ENCODE measurements at places on chromosomes 12 and 14.

- no peak for DNase-seq
Observed at GRCh38 chr12:102921240-102921639, 4.2 kb upstream of the PAH start.

DNA sequence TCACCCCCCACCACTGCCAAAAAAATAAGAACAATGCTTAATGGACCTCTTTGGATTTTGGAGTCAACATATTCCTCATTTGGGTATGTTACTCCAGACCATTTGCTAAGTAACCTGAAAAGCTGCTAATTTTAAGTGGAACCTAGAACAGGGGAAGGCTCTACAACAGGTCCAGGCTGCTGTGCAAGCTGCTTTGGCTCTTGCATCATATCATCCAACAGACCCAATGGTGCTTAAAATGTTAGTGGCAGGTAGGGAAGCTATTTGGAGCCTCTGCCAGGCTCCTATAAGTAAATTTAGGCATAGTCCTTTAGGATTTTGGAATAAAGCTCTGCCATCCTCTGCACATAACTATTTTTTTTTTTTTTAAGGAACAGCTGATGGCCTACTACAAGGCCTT lies 132.2 kb upstream of the PMCH start:
- no peak for DNase-seq

DNA sequence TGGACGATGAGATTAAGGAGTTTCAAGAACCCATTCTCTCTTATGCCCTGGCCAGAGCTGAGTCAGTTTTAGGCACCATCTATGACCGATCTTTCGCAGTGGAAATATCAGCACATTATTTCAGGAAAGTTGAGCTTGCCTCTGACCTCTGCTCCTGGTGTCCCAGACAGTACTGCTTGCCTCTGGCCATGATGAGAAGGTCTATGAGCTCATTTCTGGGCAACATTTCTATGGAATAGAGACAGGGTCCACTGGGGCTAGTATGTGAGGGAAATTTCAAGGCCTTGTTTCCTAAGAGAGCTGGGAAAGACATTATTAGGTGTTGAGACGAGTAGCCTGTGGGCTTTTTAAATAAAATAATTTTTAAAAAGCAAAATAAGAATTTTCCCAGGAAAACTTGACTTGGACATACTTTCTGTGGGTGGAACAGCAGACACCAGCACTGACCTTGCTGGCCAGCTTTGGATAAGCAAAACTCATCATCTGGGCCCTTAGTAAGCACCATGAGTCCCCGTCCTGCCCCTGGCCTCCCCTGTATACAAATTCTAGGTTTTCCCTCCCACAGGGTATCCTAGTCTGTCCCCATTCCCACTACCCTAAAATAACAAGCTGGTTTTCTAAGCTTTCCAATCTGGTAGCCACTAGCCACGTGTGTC lies 43.4 kb downstream of the DIO2 start:
- no peak for DNase-seq

DNA sequence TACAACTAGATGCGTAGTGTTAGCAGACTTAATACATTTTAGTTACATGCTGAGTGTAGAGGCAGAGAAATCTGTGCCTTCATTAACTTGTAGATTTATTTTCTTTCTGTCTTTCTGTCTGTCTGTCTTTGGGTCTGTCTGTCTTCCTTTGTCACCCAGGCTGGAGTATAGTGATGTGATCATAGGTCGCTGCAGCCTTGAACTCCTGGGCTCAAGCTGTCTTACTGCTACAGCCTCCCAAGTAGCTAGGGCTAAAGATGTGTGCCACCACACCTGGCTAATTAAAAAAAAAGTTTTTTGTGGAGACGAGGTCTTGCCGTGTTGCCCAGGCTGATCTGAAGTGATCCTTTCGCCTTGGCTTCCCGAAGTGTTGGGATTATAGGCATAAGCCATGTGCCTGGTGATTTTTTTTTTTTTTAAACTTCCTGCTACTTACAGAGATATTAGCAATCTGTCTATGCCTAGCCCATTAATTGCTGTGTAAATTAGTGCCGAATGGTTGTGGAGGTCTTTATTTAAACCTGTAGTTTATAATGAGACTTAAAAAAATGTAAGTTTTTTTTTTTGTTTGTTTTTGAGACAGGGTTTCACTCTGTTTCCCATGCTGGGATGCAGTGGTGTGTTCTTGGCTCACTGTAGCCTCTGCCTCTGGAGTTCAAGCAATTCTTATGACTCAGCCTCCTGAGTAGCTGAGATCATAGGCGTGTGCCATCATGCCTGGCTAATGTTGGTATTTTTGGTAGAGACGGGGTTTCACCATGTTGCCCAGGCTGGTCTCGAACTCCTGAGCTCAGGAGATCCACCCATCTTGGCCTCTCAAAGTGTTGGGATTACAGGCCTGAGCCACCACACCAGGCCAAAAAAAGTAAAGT lies 22.8 kb downstream of the ERC1 start:
- DNase-seq, result no peak

- no peak for DNase-seq
Observed at GRCh38 chr12:51324953-51325352, 979 bp upstream of the BIN2 start.

- DNase-seq, result no peak
Observed at GRCh38 chr14:54976316-54976715, 50.6 kb downstream of the WDHD1 start.

DNA sequence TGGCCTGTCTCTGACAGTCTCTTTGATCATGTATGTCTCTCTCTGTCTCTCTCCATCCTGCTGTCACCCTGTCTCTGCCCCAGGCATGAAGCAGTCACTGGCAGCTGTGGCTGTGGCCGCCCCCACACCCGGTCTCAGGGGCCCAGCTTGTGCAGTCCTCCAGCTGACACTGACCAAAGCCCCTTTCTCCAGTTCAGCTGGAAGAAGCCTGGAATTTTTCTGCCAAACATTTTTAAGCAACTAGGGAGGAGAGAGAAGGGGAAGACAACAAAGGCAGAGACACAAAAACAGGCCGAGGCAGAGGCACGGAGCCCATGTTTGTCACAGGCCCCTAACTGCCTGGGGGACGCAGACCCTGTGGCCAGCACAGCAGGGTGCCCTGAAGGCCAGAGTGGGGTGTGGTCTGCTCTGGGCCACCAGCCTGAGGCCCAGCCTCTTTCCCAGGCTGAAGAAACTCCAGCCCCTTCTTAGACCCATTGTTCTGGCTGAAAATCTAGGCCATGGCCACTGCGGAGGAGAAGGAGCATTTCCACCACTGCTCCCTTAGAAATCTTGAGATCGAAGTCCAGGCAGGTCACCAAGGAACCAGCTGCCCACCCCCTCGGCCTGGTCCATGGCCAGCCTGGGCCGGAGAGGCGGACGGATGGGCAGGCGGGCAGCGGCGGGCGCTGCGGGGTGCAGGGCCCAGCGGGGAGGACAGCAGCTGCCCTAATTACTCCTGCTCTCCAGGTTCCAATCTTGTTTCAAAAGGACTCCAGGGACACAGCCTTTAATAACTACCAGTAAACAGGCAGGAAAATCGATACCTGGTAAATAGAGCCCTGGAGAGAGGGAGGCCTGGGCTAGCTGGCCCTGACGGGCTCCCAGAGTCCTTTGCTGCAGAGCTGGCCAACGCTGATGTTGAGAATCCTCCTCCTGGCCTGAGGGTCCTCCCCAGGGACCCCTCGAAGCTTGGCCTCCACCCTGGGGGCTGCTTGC lies 14.9 kb downstream of the DTX1 start:
- peak; percentile 5 for DNase-seq

- DNase-seq, result peak; percentile 81
Observed at GRCh38 chr14:85824526-85824925, 294.6 kb downstream of the FLRT2 start.

GRCh38 chr14:22255017-22255950 lies 333.7 kb downstream of the DAD1 start:
- DNase-seq, result no peak

GRCh38 chr14:74476107-74476506 lies 17.0 kb downstream of the NPC2 start:
- DNase-seq, result no peak

- DNase-seq, result no peak
Observed at GRCh38 chr12:6215120-6215807, 15.1 kb downstream of the CD9 start.

- DNase-seq, result no peak
Observed at GRCh38 chr14:71395151-71395604, 487.9 kb downstream of the PCNX1 start.

DNA sequence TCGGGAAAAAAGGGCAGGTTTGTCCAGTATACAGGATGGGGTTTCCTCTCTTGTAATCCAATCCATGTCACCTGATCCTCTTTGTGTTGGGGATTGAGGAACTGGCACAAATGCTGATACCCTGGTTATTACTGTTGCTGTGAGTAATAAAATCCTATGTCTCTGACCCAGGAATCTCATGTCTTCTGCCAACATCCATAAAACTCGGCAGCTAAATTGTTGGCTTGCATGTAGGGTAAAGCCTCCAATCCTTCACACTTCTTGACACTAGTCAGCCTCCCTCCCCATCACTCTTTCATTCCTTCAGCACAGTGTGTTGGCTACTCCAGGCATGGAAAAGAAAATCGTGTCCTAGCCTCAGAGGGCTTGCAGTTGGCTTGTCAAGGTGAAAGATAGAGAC lies 9.2 kb upstream of the NOS1 start:
- no peak for DNase-seq

- DNase-seq, result no peak
Observed at GRCh38 chr12:130300737-130301535, 36.8 kb upstream of the PIWIL1 start.

- no peak for DNase-seq
Observed at GRCh38 chr14:21840765-21841164, 167.1 kb upstream of the OR4E1 start.

GRCh38 chr12:75641031-75641780 lies 129.8 kb upstream of the KRR1 start:
- no peak for DNase-seq

GRCh38 chr12:57085999-57086492 lies 2.9 kb upstream of the NAB2 start:
- DNase-seq, result no peak

GRCh38 chr14:95162641-95163040 lies 5.3 kb upstream of the DICER1 start:
- no peak for DNase-seq

DNA sequence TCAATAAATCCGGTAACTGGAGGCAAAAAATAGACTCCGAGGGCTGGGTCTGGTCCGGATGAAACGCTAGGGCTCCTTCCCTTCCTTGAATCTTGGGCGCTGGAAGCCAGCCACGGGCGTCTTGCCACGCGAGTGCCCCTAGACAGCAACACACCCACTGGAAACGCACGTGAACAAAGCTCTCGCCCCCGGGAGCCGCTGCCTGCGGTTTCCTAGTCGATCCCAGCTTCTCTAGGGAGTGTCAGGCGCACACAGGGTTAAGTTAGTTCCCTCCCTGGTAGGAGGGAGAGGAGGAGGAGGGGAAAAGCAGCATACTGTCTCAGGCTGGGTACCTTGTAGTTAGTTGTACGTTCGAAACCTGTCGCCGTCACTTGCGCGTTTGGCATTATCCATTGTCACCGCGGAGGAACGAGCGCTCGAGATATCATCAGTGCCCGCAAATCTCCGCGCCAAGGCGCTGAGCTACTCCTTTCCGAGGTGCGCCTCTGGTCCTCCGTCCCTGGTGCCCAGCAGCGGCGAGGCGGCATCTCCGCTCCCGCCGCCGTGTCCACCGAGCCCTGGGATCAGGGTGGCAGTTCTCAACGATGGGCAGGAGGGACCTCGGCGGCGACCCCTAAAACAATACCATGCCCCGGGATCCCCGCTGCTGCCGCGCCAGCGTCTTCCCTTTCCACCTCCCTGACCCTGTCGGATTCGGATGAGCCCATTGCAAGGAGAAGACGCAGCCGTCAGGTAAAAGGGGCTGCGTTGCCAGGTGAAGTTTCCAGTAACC lies at the start of gene FLRT2:
Gene FLRT2 (plus strand): TSS at position 342 of the 772 bp plus-strand sequence. CDS start 91,371 bp downstream, outside the sequence.
- DNase-seq, result no peak

DNA sequence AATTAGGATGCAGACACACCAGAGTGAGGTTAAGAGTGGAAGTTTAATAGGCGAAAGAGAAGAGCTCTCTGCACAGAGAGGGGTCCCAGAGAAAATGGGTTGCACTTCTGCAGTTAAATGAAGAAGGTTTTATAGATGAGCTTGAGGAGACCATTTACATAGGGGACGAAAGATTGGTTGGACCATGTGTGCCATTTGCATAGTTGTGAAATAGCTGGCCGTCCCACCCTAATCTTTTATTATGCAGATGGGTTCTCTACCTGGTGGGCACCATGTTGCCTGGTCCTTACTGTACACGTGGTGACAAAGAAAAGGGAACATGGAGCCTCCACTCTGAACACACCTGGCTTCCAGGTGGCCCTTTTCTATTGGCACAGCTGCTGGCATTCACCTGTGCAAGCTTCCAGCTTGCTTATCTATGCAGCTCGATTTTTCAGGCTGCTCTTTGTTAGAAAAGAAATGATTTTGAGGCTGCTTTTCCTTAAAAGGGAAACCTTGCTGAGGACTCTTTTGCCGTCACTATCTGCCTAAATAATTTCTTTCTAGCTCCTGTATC lies 67.1 kb upstream of the SRSF5 start:
- DNase-seq, result peak; percentile 46

GRCh38 chr12:52912711-52913430 lies 8.0 kb upstream of the KRT8 start:
- no peak for DNase-seq

DNA sequence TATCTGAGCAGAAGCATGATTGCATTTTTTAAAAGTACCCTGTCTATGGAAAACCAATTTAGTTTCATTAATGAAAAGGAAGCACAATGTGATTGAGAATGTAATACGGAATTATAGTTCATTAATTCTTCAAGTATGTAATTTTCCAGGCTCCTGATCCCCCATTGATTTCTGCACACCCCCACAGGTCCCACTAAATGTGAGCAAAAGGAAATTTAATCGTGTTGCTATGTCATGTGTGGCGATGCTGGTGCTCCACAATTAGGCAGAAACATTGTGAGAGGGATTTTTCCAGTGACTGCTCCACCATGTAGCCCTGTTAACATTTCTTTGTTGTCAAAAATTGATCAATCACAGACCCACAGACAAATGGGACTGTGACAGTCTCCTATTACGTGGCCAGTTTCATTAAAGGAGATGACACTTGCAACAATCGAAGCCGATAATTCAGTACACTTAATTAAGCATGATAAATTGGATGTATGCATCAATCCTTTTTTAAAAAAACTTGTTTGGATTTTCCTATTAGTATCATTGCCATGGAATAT lies 306.0 kb downstream of the NELL2 start:
- no peak for DNase-seq
